ENCODE measurements at places on chromosomes 6 and 20.

DNA sequence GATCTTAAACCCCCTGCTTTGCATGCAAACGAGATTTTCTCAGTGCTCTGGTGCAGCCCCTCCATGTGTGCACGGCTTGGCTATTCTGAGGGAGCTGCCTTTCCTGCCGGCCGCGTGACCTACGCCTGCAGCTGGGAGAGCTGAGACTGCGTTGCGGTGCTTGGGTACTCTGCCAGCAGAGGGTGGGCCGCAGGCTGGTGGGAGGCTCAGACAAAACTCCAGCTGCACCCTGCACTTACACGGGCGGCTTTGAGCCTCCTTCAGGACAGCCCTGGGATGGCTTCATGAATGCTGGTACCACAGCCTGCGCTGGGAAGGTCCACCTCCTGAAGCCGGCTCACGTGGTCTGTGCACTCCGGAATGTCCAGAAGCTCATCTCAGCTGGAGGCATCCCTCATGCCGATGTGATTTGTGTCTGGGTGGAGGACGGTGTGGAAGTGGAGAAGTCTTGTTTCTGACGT lies 223.7 kb downstream of the DLL1 start:
- DNase-seq = no peak

DNA sequence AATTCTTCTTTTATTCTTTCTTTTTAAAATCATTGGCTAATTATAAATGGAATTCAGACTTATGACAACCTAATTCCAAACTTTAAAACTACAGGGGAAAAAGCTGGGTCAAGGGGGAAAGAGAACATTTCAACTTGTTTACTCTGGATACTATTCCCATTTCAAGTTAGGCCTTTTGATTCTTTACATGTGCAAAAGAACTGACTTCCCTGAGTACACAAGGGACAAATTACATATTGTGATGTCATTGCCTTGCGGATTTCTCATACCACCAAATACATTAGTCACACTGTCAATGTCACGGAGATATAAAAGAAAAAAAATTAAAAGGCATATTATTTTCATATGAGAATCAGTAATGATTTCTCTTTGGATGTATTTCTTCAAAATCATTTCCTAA lies 96.5 kb upstream of the TBX18 start:
- no peak for DNase-seq

DNA sequence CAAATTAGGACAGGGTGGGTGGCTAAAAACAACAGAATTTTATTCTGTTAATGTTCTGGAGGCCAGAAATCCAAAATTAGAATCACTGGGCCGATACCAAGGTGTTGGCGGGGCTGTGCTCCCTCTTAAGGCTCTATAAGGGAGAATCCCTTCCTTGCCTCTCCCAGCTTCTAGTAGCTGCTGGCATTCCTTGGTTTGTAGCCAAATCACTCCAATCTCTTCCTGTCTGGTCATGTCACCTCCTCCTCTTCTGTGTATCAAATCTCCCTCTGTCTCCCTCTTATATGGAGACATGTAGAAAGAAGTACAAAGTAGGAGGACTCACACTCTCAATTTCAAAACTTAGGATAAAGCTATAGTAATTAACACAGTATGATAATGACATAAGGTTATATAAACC lies 102.9 kb upstream of the SIRPA start:
- no peak for DNase-seq

DNA sequence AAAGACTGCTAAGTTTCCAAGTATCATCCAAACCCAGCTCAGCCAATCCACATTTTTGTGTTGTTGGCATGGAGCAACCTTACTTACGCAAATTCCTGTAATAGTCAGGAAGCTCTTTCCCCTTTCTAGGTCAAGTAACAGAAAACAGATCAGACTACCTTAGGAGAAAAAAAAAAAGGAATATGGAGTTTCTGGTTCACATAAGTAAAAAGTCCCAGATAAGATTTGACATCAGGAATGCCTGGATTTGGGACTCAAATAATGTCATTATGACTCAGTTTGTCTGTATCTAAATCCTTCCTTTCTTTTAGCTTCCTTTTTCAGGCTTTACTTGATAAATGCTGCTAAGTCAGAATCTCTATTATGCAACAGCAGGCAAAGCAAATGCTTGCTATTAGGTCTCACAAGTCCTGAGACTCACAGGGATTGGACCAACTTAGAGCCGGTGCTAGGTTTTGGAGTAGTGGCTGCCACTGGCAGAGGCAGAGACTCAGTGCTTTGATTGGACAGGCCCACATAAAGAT lies 44.5 kb downstream of the NCOA7 start:
- peak; percentile 59 for DNase-seq

GRCh38 chr6:2353412-2354137 lies 108.2 kb upstream of the GMDS start:
- peak; percentile 66 for DNase-seq

DNA sequence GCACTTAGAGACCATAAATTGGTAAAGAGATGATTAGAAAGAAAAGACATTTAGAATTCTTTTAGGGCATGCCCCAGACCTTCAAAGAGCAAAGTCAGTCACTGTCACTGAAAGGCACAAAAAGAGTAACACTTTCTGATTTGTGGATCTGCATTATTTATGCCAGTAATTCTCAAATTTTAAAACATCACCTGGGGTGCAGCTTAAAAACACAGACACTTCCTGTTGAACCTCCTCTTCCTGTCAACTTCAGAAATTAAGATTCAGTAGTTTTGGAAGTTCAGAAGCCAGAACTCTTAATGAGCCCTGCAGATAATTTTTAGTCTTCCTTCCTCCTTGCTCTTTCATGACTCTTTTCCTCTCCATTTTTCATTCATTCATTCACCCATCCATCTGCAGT lies 137.5 kb downstream of the NRN1 start:
- no peak for DNase-seq

DNA sequence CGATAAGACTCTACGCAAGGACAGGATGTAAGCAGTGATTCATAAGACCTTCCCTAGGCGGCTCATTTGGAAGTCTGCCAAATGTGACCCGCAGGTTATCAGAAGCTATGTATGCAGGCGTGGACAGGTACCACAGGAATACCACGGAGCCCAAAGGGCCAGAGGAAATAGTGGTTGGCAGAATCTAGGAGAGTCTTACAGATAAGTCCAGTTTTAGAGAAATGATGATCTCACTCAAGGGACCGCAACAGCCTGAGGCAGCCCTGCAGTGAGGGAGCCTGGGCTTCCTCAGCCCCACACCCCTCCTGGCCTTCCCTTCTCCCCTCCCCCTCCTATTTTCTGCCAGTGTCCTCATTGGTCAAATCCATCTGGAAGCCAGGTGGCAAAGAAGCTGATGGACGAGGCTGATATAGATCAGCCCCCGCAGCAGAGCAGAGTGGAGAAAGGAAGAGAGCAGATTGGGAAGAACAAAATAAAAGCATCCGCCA lies 110.6 kb downstream of the FNDC1 start:
- no peak for DNase-seq
